ENCODE measurements at places on chromosomes 1 and 21.

DNA sequence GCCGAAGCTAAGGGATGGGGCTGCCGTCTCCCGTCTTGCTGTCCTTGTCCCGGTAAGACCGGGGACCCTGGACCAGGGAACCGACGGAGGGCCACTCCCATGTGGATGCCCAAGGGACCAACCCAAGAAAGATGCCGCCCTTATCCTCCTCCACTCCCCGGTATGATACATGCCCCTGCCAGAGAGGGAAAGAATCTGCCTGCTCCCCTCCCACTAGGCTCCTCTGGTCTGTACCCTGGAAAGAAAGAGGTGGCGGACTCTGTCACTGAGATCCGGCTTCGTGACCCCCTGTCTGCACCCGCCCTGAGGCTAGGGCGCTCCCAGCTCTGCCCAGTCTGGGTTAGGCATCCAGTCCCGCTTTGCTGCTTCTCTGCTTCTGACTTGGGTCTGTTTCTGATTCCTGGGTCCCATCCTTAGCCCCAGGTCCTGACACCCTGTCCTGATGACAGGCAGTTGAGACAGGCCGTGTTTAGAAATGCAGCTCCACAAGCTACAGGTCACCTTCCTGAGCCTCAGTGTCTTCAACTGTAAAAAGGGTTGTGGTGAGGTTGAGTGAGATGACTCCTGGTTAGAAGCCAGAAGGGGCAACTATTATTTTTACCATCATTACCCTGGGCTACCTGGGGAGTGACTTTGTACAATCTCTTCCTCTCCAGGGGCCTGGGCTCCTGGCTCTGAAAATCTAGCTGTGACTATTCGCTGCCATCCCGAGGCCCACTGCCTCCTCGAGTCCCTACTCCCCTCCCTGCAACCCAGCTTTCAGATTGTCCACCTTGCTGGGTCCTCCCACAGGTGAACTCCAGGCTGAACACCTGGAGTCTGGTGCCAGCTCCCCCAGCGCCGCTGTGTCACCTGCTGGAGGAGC lies 3.7 kb downstream of the MATN1 start:
- DNase-seq: no peak

DNA sequence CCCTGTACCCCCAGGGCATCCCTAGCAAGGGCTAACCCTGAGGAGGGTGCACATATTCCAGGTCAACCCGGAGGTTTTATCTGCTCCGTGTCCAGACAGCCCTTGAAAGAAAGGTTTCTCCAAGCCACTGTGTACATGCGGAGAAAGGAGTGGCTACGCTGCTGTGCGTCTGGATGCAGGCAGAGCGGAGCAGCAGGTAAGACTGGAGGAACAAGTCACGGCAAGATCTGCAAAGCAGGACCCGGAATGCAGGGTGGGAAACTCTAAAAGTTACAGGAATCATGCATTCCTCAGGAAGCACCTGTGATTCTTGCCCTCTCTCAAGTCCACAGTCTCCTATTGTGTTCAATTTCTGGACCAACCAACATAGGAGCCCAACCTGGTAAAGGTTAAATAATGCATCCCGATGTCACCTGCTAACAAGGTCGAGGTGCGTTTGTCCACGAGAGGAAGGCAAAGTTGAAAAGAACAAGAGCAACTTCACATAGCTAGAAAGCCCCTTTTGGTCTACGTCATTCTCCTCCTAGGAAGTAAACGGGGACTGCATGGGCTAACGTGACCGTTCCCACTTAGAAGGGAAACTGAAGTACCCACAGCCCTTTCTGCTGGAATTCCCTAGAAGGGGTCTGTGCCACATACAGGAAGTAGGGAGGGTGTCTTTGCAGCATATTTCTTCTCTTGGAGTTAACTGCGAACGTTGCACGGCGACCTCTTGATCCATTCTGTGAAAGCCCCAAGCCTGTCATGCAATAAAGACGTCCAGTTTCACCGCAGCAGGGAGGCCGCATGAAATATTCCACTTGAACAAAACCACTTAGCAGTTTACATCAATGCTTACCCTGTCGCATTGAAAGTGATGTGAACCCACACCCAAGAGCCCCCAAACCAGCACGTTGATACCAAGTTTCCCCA lies 5.8 kb downstream of the TIAM1 start:
- no peak for DNase-seq

DNA sequence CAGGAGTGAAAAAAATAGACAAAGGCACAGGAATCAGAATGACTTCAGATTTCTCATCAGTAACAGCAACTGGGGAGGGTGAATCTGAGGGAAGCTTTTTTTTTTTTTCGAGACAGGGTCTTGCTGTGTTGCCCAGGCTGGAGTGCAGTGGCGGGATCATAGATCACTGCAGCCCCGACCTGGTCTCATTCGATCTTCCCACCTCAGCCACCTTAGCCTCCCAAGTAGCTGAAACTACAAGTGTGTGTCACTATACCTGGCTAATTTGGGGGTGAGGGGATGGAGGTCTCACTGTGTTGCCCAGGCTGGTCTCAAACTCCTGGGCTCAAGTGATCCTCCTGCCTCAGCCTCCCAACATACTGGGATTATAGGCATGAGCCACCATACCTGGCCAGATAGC lies 10.7 kb downstream of the ARMH1 start:
- DNase-seq: no peak

- no peak for DNase-seq
These were observed 39.6 kb downstream of the F3 start for GRCh38 chr1:94501935-94502334.
